OCI-M1 (cell line): ENCODE measurements at places on chromosomes 12 and 14.

GRCh38 chr12:51009056-51009440, 17.1 kb downstream of the SLC11A2 start:
- DNase-seq, result peak; percentile 64

DNA sequence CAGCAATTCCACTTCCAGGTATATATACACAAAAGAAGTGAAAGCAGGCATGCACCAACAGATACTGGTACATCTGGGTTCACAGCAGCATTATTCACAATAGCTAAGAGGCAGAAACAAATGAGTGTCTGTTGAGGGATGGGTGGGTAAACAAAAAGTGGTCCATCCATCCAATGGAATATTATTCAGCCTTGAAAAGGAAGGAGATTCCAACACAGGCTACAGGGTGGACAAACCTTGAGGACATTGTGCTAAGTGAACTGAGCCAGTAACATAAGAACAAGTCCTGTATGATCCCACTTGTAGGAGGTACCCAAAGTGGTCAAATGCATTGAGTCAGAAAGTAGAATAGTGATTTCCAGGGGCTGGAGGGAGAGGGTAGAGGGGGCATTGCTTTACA, 27.6 kb upstream of the BEGAIN start:
- no peak for DNase-seq

DNA sequence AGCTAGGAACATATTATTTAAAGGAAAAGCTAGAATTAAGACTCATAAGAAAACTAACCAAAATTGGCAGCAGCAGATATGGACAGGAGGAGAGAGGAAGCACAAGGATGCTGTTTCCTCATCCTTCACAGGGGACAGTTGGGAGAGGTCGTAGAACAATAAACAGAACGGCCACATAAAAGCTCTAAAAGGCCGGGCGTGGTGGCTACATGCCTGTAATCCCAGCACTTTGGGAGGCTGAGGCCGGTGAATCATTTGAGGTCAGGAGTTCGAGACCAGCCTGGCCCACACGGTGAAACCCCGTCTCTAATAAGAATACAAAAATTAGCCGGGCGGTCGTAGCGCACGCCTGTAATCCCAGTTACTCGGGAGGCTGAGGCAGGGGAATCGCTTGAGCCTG, 10.5 kb downstream of the TCL1B start:
- DNase-seq, result no peak

- DNase-seq, result peak; percentile 64
Measured at GRCh38 chr14:84036840-84037239, 1493.1 kb upstream of the FLRT2 start.

DNA sequence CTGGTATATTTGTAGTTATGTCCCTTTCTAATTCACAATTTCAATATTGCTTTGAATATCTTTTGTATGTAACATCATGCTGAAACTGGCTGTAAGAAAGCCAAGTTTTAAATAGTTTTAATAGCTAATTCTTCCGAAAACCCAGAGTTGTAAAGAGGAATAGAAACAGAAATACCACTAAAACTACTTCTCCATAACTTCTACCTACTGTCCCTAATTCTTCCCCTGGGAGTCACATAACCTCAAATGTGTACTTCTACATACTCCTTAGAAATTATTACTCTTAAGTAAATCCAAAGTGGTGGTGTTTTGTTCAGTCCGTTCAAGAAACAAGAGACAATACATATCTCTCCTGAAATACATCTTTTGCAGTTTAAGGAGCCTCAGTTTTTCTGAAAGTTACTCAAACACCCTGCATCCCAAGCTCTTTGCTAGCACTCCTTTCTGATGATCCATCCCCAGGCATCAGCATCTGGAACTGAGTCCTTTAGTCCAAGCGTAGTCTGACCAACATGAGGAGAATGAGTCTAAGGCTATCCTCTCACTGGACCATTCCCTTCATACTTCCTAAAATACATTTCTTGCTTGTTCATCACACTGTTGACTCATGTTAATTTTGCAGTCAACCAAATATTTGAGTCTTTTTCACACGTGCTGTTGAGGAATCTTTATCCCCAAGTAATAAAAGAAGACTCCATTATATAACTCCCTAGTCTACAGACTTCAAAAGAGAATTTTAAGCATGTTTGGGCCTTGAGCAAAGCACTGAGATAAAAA, 214.3 kb upstream of the NUDT4 start:
- no peak for DNase-seq

DNA sequence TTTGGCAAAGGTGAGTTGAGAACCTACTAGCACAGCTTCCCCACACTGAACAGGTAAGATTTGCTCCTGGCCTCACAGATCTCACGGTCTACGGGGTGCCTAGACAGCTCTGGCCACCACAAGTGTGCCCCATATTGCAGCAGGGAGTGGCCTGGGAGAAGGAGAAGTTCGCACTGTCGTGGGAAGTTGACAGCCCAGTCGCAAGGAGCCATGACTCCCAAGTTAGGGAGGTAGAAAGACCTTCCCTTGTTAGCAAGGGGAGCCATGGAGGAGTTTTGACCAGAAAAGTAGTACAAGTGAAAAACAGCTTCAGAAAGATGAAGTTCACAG, 316.3 kb downstream of the BCL11B start:
- DNase-seq, result no peak

DNA sequence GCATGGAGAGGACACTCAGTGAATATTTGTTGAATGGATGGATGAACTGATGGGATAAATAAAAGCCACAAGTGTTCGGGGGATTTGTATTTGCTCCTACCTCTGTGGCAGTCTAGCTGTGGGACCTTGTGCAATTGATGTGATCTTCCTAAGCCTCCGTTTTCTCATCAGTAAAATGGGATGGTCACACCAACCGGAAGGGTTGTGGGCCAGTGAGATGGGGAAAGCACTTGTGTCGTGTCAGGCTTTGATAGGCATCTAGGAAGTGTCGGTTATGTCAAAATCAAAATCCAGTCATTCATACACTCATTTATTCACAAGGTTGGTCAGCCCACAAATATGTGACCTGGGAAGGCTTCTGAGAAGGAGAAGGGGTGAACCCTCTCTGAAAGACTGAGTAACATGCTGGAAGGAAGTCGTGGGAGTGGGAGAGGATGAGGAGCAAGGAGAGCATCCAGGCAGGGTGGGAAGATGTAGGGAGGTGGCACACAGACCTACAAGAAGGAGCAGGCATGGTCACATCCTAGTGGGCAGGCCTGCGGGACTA, 7.8 kb upstream of the SERPINA9 start:
- no peak for DNase-seq

- no peak for DNase-seq
Measured at GRCh38 chr14:33691907-33692306, 259.0 kb downstream of the EGLN3 start.

DNA sequence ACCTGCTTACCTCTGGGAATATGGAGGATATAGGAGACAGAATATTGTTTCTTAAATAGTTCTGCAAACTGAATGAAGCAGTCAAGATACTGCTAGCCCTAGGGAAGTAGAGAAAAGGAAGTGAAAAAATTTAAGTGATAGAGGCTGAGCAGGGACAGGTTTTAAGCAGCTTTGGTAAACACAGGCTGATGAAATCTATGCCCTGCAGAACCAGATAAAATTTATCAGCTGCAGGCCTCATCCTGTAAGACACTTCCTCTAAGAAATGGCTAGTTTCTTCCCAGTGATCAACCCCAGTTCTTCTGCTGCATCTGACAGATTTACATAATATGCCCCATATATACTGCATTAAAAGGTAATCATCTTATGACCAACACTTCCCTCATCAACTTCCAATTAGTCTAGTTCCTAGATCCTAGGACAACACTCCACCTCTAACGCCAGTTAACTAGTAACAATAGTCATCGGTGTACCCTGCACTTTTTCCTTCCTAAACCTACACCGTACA, 1.3 kb upstream of the ESYT1 start:
- peak; percentile 93 for DNase-seq

GRCh38 chr12:117261247-117261646, 71.0 kb upstream of the FBXO21 start:
- no peak for DNase-seq

- no peak for DNase-seq
Measured at GRCh38 chr14:54807881-54808280, 94.7 kb downstream of the GCH1 start.

GRCh38 chr12:17266856-17267255, 660.9 kb upstream of the LMO3 start:
- DNase-seq, result no peak

GRCh38 chr12:68667291-68667690, 19.5 kb upstream of the NUP107 start:
- DNase-seq, result peak; percentile 67

DNA sequence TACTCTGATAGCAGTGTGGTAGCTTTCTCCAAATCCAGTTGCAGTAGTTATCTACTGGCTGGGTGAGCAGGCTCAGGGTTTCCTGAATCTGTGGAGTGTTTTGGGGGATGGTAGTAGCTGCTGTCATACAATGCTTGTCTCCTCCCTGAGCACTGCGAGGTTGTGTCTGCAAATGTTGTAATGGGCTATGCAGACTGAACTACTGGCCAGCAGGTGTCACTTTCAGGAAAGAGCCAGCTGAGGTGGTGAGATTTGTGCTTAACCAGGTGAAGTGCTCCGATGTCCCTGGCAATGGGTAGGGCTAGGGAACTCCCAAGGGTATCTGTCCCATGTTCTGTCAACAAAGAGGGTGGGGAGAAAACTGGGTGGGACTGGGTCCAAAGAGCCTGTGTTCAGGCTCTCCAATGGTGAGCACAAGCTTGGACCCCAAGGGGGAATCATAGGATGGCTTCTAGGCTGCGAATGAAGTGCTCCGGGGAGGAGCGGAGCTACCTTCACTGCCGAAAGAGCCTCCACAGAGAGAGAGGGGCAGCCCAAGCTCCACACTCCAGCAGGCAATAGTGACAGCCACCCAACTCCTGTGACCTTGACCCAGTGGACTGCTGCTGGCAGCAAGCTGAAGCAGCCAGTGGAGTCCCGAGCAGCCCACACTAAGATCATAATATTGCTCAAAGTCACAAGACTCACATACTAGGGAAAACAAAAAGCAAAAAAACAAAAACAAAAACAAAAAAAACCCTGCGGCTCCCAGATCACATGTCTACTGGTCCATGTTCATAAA, 1324.0 kb upstream of the USP15 start:
- peak; percentile 29 for DNase-seq

DNA sequence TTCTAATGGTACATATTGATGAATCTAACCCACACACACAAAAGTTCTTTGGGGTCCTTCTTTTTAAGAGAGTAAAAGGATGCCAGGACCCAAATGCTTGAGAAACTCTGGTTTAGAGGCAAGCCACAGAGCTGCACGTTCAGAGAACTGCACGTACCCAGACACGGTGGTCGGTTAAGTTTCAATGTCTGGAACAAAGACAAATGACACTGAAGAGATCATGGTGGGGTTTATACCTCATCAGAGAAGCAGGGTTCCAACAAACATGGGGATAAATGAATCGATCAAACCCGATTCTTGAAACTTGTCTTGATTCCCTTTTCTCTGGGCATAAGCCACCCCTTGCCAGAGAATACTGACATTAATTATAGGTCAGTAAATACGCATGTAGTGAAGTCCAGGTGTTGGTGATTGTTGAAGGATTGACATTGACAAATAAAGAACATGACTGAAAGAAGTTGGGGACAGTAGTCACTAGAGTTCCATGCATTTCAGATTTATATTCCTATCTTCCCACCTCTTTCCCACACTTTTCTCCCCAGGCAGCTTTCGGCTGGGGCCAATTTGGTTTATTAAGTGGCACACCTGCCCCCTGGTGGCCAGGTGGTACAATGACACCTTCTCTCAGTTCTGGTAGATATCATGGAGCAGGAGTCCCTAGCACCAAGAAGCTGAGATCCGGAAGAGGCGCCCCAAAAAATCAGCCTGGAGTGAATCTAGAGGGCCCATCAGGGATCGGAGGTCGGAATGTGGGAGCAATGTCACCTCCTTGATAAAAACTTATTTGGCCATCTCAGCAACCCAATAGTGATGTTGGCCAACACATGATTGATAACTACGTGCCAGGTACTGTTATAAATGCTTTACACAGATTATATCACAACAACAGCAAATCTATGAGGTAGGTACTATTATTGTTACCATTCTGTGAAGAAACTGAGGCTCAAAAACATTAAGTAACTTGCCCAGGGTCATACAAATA, 17.8 kb upstream of the HDAC7 start:
- DNase-seq, result peak; percentile 80
